Activated T-cell treated with anti-CD3 and anti-CD28 coated beads, Interleukin-2, amount 50 U/mL, for 72 hours (primary cell): ENCODE measurements at places on chromosomes 6 and 20.

DNA sequence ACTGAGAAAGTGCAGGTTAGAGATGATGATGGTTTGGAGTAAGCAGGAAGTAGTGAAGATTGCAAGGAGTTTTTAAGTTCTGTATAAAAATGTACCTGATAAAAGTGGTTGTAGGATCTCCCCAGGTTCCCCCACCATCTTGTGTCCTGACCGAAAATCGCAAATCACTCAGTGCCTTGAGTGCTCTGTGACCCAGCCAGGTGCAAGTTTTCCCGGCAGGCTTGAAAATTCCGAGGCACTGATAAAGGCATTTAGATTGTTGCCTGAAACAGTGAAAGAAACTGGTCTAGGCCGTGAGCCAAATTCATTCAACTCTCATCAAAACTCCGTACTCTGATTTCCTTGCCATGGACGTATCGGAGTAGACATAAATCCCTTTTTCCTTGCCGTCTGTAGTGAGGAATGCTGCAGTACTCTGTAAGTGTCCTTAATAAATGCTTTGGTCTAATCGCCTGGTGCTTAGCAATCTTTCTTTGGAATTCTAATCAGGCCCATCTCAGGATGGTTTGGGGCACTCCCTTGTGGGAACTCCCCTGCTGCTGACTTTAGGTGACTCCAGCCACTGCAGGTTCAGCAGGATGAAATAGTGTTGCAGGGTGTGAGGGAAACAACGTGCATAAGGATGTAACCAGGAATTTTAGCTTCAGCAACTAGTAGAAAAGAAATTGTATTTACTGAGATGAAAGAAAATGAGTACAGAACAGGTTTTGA lies 1199.8 kb upstream of the MAP3K7 start:
- no peak for DNase-seq

DNA sequence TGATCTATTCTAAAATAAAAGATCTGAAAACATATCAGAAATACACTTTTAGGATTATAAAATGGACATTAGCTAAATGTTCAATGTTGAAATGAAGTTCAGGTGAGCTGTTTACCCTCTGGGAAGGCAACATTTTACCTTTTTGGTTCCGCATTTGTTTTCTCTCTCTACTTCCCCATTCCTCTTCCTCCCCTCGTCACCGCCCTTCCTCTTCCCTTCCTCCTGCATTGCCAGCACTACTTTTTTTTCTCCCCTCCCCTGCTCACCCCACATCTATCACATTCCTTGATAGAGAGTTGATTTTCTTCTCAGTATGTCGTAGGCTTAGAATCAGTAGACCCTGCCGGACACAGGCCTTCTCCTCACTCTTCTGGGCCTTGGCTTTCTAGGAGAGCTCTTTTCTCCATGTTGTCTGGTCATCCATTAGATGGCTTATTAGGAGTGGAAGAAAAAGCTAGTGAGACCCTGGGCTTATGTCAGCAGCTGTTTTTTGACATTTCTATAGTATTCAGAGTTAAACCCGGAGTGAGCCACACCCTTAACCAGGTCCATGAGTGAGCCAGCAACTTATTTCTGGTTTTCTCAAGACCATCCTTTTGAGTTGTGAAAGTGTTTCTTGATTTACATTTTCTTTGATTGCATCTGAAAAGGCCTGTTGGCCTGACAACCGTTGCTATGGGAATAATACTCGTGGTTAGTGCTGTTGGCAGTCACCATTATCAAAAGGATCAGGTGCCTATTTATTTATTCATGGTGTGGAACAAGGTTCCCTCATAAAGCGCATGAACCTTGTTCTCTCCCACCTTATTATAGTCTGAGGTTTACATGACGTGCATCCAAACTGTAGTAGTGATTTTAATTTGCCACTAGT lies 90.9 kb downstream of the DTD1 start:
- no peak for DNase-seq

- no peak for DNase-seq
These were observed 481.5 kb downstream of the CD109 start for GRCh38 chr6:74177506-74177905.

- DNase-seq = no peak
These were observed 16.4 kb downstream of the TAAR2 start for GRCh38 chr6:132607544-132608233.

DNA sequence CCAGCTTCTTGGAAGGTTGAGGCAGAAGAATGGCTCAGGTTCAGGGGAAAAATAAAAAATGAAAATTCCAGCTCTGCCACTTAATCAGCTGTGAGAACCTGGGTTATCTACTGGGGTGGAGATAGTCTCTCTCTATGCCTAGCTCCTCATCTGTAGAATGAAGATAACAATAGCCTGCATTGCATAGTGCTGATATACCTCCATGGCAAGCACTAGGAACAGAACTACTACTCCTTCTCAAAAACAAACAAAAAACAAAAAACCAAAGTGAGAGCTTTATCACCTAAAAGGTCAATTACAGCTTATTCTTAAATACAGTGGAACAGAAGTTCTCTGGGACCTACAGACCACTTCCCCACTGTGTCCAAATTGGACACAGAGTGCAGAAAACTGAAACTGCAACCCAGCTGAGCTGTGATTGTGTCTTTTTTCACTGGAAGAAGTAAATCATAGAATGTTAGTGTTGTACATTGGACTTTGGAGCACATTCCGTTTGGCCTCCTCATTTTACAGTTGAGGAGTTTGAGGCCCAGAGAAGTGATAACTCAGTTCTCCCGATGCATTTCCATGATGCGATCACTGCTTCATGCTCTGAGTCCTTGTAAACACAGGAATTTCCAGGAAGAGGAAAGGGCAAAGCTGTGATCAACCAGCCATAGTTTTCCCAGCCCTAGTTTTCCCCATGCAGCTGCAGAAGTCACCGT lies 23.3 kb downstream of the MTFR2 start:
- no peak for DNase-seq

GRCh38 chr6:53014063-53014462 lies 19.0 kb upstream of the GSTA4 start:
- DNase-seq = no peak

DNA sequence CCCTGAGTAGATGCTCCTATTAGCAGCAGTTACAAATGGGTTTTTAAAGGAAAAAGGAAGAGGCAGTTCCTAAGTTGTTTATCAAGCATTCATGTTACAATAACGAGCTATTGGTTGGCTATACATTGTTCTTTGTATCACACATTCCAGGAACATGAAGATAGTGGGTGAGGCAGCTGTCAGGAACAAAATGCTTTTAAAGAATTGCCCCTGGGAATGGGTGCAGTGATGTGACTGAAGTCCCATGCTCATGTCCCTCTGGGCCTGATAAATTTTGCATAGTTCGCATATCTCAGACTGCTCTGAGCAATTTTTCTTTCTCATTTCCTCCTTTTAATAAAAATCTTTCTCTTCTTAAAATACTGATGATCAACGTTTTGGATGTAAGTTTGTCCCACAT lies 3.7 kb downstream of the ENPP1 start:
- DNase-seq = no peak

- DNase-seq = no peak
These were observed 278.9 kb downstream of the SAMD5 start for GRCh38 chr6:147787417-147787816.

DNA sequence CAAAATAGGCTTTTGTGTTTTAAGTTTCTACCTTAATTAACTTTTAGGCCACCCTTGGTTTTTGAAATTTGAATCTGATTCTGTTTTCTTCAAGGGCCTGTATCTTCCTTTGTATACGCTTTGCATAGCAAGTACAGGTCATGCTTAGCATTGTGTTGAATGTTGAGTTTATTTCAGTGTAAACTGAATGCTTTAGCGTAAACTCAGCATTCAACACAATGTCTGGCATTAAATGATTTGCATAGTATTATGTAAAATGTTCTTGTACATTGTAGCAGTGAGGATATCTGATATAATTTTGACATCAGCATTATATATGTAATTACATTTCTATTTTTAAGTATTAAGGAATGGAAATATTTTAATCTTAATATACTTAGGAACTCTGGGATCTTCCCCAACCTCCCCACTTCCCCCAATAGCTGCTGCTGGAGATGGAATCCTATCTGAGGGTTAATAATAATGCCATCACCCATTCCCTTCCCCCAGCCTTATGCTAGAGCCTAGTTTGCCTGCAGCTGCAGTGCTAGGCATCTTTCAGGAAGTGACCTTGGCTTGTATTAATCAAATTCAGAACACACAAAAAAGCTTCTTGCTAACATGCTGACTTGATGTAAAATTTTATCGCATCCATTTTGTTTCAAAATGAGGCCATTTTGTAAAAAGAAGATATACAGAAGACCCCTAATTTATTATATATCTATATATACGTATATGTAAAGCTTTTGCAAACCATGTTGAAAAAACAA lies 73.1 kb downstream of the NCOA3 start:
- DNase-seq = no peak

DNA sequence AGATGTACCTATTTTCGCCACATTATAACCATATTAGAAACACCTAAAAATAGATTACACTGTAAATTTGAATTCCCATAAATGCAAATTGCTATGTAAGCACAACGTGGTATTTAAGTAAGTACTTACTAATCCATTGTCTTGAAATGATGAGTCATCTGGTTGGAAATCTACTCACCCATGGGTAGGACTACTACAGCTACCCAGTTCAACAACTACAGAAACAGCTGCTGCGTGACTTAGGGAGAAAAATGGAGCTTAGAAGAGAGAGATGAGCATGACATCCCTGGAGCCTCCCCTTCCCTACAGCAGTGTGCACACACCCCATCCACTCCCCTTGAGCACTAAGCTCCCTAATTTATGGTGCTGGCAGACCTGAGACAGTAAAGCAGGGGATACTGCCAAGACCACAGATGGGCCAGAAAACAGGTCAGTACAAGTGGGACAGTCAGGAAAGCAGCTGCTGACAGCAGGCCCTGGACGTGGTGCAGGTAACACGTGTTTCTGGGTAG lies 26.9 kb downstream of the RRAGD start:
- no peak for DNase-seq

- DNase-seq = no peak
These were observed 94.4 kb upstream of the FAM184A start for GRCh38 chr6:119172824-119173223.

DNA sequence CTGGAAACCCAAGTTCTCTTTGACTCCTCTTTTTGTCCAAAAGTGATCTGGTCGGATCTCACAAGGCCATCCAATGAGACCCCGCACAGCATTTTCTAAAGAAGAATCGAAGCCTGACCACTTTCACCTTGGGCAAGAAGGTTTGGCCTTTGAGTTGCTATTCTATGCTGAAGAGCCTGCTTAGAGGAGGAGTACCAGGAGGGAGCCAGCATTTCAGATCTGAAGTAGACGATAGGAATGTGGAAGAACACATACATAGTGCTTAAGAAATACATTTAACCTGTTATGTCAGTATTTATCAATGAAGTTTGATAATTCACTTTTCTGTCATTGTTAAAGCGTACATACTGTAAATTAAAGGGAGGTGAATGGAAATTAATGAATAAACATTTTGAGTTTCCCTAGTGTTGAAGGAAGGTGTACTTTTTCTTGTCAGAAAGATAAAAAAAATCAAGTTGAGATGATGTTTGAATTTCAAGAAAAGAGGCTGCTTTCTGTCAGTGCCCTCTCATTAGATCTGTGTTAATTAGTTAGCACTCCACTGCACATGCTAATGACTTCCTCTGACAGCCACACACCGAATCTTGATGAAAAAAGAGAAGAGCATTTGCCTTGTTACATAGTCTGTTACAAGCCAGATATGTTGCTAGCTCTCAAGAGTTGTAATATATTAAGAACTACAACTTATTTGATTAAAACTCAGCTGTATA lies 10.9 kb upstream of the TDRD6 start:
- DNase-seq = no peak

DNA sequence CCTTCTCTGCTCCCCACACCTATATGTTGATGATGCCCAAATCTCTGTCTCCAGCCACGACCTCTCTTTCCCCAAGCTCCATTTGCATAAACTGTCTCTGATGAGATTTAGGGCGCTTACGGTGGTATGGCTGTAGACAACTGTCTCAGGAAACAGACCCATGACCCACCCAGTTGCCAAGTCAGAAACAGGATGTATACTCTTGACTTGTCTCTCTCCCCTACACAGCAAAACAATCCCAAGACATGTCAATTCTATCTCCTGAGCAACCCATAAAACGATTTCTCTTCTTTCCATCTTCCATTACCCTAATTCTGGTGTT lies 13.9 kb downstream of the GNL1 start:
- no peak for DNase-seq

- DNase-seq = no peak
These were observed 35.3 kb downstream of the SPDEF start for GRCh38 chr6:34520645-34521462.

DNA sequence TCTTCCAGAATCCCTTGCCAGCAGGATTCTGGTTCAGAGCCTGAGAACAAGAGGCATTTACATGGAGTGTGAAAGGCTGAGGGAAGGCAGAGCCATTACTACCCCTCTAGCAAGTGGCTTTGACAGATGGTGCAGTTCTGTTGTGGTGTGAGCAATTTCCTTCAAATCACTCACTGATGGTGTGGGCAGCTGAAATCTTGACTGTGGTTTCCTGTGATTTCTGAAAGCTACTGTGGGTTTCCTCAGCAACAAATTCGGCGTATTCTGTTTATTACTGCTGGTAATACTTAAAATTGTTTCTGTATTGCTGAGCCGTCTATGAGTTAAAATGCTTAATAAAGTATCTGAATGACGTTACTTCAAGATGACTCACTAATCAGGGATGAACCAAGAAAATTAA lies 181.5 kb upstream of the TCF21 start:
- no peak for DNase-seq

DNA sequence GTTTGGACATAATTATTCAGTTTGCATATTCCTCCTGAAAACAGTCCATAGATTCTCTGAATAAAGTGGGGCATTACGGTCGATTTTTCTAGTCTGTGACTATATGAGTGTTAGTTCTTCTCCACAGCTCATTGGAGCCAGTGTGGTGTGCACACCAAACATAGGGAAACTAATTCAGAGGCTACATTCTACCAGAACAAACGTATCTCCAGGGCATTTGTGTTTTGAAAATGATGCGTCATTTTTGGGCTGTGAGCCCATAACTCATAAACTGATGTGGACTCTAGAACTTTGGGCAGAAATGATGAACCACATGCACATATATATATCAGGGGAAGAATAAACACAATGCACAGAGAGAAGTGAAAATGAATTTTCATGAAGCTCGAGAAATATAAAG lies 41.8 kb downstream of the C6orf58 start:
- DNase-seq = no peak

GRCh38 chr6:24520929-24521546 lies 26.3 kb downstream of the ALDH5A1 start:
- peak; percentile 49 for DNase-seq

- no peak for DNase-seq
These were observed 68.1 kb downstream of the PLCB4 start for GRCh38 chr20:9137001-9137400.
